ENCODE measurements at places on chromosomes 2 and 18.
A peak's percentile ranks its signal among the peaks of the same experiment; 100 is the strongest.

GRCh38 chr2:152354909-152355308, 19.9 kb downstream of the FMNL2 start:
- DNase-seq = no peak

DNA sequence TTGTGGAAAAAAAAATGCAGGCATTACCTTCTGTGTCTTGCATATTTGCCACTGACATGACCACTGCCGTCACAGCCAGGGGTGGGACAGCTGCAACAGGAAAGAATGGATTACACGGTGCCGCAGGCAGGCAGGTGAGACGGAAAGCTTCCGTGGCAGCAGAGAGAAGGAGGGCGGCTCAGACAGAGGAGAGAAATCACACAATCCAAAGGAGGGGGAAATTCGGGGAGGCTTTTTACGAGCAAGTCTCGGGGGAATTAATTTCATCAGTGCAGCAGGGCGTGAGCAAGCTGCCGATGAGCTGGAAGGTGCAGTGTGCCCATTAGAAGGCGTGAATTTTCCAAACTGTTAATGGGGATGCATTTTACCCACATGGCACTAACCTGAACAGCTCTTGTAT, 234.8 kb upstream of the PXDN start:
- DNase-seq = no peak

- DNase-seq = no peak
Observed at GRCh38 chr18:7626922-7627440, 59.9 kb downstream of the PTPRM start.

GRCh38 chr2:66633631-66634030, 198.7 kb downstream of the MEIS1 start:
- DNase-seq = no peak

DNA sequence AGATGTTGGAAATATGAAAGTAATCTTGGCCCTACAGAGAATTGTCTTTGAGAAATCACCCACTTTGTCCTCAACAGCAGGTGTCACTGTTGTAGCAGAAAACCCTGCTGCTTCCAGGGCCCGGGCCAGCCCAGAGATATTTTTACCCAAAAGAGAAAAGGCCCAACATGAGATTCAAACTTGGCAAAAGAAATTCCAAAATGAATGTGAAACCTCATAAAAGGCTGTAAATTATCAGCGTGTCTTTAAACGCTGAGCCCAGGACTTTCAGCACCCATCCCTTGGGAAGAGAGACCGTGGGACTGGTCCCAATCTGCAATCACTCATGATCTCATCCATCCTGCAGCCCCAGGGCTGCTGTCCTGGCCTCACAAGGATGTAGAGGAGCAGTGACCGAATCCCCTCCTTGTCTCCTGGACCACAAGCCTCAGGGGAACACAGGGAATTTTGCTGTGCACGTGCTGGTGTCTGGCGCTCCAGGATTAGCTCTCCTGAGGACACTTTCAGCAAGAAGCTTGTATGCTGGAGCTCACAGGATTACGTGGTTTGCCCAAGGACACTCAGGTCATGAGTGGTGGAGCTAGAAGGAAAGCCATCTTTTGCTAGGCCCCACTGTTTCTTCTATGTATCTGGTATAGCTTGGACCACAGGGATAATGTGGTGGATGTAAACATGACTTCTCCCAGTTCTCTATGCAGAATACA, 202.1 kb downstream of the RNF144A start:
- DNase-seq = peak; percentile 26
